Ascending aorta (tissue), 2 donors: ENCODE measurements at places on chromosomes 5 and 9. TPM values are rescaled to one million over a fixed set of nuclear protein-coding genes. Genes with fewer than 3 reads are reported as not detected.

DNA sequence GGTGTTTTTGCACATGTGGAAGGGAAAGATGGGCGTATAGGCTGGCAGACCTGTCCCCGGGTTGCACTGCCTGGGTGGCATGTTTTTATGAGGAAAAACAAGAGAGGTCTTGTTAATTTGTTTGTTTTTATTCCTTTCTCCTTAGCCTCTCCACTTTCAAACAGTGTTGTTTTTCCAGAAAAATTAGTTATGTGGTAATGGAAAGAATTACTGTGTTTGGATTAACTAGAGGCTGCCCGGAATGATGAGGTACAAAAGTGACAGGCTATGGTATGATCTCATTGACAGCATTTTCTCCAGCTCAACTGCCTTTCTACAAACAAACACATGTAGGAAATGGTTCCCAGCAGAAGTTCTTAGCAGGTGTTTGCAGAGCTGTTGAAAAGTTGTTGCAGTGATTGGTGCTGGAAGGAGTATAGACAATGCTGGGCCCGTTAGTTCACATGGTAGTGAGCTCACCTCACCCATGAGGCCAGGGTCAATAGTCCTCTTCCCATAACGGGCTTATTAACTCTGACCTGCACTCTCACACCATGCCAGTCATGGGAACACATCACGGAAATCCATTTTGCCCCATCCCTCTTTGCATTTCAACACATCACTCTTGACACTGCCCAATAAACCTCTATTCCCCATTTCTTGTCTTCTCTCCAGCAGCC is 111.3 kb upstream of the SAP30L start:
- DNase-seq, result no peak

GRCh38 chr5:173091981-173092380 is 35.8 kb downstream of the CREBRF start:
- DNase-seq, result no peak

The KCNV2 gene
- total RNA-seq, result not detected

GRCh38 chr9:138053996-138054752 is 176.6 kb downstream of the CACNA1B start:
- DNase-seq, result no peak

- no peak for DNase-seq
These were observed 157.9 kb downstream of the RMI1 start for GRCh38 chr9:84138541-84138940.

The WNT8A gene
- total RNA-seq, result not detected

DNA sequence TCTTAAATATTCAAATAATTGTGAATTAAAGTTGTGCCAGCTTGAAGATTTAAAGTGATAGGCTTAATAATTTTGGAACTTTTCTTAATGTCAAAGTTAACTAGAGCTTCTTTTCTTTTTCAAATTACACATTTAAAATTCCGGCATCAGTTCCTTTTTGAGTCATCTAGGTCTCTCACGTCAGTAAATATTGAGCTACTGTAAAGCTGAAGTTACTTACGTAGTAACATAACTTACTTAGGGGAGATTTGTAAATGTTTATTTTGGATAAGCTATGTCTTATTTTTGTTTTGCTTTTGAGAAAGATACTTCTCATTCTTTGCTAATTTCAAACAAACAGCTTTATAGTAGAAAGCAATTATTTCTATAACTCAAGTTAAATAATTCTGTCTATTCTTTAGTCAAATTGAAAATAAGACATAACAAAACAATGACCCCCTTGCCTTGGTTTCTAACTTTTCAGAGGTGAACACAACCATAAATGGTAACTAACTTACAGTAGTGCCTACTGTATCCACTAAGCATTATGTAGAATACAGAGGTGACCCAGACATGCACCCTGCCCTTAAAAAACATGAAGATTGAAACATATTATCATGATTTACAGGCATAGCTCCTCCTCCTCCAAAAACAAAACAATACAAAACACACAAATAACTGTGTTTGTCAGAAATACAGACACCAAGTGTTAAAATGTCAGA is 29.8 kb downstream of the CD274 start:
- DNase-seq, result no peak

GRCh38 chr9:129469188-129469987 is 151.5 kb downstream of the C9orf50 start:
- DNase-seq, result no peak

DNA sequence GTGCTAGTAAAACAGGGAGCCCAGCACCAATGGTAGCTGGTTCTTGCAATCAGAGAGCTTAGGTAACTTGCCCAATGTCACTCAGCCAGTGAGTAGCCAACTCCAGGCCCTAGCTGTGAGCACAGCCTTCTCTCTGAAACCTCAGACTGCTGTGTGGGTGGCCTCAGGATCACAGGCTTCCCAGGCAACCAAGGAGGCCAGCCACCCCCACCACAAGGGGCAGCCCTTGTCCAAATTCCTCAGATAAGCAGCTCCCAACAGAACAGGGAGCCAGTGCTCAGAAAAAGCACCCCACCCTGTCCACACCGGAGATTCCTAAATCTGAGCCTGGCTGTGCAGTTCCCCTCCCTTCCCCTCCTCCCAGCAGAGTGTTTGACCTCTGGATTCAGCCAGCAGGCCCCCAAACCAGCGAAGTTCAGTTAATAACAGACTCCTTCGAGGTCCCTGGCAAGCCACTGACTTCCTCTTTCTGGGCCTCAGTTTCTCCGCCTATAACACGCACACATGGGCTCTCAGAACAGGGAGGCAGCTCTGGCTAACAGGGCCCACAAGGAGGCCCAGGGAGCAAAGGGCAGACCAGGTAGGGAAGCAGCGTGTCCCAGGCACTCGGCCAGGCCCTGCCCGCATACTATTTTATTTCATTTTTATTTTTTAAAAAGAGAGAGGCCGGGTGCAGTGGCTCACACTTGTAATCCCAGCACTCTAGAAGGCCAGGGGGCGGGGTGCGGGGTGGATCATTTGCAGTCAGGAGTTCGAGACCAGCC is 2.7 kb downstream of the EEIG1 start:
- DNase-seq, result no peak

The APBA1 gene
- 8.7 TPM for total RNA-seq

DNA sequence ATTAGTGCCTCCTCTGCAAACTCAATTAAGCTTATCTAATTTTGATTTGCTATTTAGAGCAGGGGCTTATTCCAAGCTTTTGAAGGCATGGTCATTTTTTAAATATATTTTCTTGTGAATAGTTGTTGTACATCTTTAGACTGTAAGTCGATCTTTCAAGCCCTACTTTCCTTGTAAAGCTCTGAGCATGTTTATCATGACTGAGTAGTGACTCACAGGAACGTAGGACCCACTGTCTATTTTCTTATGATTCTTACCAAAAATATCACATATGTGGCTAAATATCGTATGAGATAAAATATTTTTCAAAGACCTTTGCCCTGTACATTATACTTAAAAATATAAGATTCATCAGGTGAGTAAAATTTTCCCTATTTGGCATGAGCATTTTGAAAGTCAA is 440.4 kb upstream of the GRIN3A start:
- no peak for DNase-seq

The TAF11L10 gene
- not detected for total RNA-seq

- no peak for DNase-seq
These were observed 373.3 kb upstream of the SEMA6A start for GRCh38 chr5:116947691-116948528.

The PCDHB11 gene
- total RNA-seq, result 7.1 TPM

The GAS1 gene
- total RNA-seq, result 605 TPM

DNA sequence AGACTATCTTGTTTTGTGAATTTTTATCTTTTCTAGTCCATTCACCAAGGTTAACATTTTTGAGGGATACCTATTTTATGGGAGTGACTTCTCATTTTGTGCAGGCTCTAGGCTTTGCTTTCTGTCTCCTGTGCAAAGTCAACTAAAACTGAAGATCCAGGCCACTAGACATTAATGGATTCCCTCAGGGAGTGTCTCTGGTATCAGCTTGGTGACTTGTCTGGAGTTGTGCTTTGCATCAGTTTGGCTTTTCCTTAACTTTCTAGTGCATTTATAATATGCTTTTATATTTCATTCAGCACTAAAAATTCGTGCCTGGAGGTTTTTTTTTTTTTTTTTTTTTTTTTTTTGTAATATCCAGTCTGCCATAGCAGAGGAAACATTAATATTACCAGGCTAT is 144.2 kb downstream of the YIPF5 start:
- DNase-seq, result no peak

GRCh38 chr9:94472806-94473360 is 82.0 kb upstream of the PCAT7 start:
- no peak for DNase-seq

- no peak for DNase-seq
These were observed 25.8 kb downstream of the NSUN2 start for GRCh38 chr5:6606884-6607558.

- DNase-seq, result no peak
These were observed 166.2 kb downstream of the PAX5 start for GRCh38 chr9:36867672-36868471.

- DNase-seq, result no peak
These were observed 43.8 kb downstream of the CARTPT start for GRCh38 chr5:71762826-71763225.

DNA sequence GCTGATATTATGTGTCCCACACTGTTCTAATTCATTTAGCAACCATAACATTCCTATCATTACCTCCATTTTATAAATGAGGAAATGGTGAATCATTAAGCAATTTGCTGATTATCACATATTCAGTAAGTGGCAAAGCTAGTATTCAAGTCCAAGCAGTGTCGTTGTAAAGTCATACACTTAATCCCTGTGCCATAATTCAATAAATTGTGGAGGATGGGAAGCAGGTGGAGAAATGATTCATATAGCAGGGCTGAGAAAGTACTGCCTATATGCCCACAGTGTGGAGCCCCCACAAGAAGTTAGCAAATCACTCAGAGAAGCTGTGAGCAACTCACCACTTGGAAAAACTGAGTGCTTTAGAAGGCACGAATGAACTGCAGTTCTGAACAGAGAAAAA is 691.0 kb downstream of the PTPRD start:
- DNase-seq, result no peak

The GLDC gene
- total RNA-seq, result 0.64 TPM

The TNC gene
- total RNA-seq, result 137 TPM

- DNase-seq, result no peak
These were observed 1.9 kb downstream of the LRRC19 start for GRCh38 chr9:27003426-27004077.

DNA sequence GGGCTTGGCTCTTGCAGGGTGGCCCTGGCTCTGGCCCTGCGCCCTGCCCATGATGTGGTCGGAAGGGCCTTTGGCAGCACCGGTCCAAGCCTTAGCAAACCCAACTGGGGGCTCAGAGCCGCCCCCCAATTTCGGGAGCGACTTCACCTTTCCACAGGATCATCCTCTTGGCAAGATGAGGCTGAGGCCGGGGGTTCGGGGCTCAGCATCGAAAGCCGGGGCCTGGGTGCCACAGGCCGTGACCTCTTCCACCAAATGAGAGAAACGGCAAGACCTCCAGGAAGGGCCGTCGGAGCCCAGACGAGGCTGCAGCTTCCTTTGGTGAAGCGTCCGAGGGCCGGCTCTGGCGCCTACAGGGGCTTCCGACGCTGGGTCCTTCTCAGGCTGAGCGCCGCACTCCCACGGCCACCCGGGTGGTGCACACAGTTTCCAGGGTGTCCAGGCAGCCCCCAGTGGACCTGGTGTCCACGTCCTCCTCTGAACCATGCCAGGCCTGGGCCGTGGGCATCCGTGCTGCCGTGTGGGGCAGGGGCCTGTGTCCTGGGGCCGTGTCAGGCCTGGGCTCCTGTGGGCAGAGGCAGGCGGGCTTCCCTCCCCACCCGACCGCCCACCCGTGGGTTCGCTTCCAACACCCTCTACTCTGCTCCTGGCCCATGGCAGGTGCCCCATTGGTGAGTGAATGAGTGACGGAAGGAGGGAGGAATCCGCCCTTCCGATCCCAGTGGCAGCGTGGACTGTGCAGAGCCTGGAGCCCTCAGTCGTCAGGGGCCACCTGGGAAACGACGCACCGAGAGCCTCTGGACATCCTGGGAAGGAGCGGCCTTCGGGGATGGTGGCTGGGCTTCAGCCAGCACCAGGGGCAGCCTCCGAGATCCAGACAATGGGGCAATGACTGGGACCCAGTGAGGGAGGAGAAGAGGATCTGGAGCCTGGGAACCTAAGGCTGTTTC is 5.2 kb upstream of the AGPAT2 start:
- DNase-seq, result no peak

DNA sequence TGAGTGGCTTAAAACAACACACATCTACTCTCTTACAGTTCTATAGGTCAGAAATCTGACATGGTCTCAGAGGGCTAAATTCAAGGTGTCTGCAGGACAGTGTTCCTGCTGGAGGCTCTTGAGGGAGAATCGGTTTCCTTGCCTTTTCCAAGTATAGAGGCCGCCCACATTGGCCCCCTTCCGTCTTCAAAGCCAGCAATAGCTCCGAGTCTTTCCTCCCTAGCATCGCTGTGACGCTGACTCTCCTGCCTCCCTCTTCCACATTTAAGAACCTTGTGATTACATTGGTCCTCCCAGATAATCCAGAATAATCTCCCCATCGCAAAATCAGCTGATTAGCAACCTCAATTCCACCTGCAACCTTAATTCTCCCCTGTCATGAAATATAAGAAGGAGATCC is 81.3 kb upstream of the IER5L start:
- DNase-seq, result no peak

The DCAF10 gene
- 23.5 TPM for total RNA-seq

- no peak for DNase-seq
These were observed 75.0 kb downstream of the PBX3 start for GRCh38 chr9:125822160-125822559.

The SLC6A19 gene
- total RNA-seq, result not detected

DNA sequence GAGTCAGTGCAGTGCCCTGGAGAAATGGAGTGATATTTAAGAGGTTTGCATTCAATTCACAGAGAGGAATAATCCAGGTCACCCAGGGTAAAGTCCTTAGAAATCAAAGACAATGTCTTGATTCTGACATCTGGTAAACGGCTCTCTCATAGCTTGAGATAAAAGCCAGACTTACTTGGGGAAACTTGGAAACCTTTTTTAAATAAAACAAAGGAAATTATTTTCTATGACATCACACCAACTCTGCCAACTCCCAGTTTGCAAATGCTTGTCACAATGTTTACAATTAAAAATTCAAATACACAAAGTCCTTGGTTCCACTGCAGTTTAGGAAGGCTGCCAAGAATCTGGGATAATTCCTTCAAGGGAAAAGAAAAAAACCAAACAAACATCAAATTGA is 255.1 kb upstream of the NREP start:
- no peak for DNase-seq

DNA sequence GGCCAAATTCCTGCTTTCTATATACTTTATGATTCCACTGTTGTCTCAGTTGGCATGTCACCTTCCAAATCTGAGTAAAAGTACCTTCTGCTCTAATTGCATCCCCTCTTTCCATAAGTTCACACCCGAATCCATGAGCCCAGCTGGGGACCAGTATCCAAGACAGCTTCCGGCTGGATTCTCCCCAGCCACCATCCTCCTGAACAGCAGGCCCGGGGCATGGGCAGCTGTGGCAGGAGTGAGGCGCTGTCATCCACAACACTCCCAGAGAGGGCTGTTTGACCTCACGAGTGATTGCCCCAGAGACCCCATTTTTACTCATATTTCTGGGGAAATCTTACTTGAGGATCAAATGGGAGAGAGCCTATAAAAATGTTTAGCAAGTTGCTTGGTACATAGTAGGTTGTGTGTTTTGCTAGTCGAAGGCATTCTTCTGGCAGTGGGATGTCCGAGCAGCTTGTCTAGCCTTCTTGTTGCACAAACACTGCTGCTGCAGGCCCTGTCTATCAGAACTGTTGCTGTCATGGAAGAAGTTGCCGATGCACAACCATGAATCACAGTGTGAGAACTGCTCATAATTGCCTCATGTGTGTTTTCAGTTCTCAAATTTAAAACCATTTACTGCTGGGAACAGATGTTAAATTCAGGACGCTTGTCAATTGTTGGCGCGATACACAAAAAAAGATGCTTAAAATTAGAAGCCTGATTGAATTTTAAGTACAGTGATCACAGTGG is 93.8 kb downstream of the HSPA4 start:
- DNase-seq, result no peak

The PDZD2 gene
- 8.1 TPM for total RNA-seq

GRCh38 chr5:89293810-89294209 is 410.8 kb upstream of the MEF2C start:
- DNase-seq, result no peak
